ENCODE measurements at places on chromosomes 16 and 17. TPM values are rescaled to one million over a fixed set of nuclear protein-coding genes. Genes with fewer than 3 reads are reported as not detected.
A peak's percentile ranks its signal among the peaks of the same experiment; 100 is the strongest.

The PRCD gene
- total RNA-seq, result 0.38 TPM

DNA sequence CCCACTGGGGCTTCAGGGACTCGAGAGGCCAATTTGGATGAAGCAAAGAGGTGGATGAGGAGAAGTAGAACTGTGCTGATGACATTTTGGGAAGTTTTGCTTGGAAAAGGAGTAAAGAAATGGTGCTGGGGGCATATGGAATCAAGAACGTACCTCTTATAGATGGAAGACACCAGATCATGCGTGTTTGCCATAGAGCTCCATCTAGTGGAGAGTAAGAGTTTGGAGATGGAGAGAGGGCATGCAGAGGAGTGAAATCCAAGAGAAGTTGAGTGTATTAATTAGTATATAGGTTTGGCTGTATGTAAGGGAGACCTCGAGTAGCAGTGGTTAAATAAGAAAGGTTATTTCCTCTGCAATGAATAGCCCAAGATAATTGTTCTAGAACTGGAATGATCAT lies 56.0 kb downstream of the SHISA6 start:
- DNase-seq, result no peak

The KCTD19 gene
- 0.31 TPM for total RNA-seq

GRCh38 chr16:60404401-60404800 lies 1631.8 kb downstream of the CDH8 start:
- DNase-seq, result no peak

GRCh38 chr17:80191192-80191591 lies 21.4 kb downstream of the CARD14 start:
- DNase-seq, result peak; percentile 75

The PRKCA gene
- 24.5 TPM for total RNA-seq

DNA sequence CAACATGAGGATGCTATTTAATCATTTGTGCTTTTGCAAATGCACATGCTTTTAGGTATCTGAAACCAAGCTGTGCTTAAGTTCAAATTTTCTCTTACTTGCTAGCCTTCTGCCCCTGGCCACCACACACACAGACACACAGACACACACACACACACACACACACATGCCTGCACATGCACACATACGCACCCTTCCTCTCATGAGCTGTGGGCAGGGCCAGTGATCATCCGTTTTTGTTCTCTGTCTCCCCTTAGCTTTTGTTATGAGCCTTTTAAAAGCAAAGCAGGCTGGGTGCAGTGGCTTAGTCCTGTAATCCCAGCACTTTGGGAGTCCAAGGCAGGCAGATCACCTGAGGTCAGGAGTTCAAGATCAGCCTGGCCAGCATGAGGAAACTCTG lies 34.2 kb downstream of the CD300LF start:
- DNase-seq, result no peak

The RUNDC3A gene
- total RNA-seq, result 4.0 TPM

DNA sequence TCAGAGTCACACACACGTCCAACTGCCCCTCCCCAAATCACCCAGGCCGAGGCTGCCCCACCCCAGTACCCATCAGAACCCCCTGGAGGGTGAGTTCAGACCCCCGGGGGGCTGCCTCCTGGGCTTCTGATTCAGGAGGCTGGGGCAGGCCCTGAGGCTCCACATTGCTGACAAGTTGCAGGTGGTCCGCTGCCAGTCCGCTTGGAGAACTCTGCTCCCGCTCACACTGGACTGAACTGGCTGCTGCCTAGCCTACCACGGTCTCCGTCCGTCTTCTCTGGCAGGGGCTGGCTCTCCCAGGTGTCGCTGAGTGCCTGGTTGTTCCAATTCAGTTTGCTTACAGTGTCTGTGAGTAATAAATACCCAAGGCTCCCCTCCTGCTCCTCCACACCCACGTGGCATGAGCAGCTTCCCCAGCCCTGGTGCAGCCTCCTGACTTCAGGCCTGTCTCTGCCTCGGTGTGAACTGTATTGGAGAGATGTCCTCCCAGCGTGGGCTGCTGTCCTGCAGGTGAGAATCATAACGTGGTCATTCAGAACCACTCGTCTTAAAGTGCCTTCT lies 163.4 kb downstream of the LAT start:
- no peak for DNase-seq

DNA sequence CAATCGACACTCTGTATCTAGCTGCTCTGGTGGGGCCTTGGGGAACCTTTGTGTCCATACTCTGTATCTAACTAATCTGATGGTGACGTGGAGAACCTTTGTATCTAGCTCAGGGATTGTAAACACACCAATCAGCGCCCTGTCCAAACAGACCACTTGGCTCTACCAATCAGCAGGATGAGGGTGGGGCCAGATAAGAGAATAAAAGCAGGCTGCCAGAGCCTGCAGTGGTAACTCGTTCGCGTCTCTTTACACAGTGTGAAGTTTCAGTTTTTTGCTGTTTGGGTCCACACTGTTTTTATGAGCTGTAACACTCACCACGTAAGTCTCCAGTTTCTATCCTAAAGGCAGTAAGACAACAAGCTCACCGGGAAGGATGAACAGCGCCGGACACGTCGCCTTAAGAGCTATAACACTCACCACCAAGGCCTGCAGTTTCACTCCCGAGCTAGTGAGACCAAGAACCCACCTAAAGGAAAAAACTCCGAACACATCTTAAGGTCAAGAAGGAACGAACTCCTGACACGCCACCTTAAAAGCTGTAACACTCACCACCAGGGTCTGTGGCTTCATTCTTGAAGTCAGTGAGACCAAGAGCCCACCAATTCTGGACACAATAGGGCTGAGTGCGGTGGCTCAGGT lies 64.6 kb downstream of the KPNA2 start:
- DNase-seq, result no peak

The UQCRC2 gene
- 122 TPM for total RNA-seq

GRCh38 chr16:66746048-66746447 lies 5.4 kb downstream of the DYNC1LI2 start:
- no peak for DNase-seq

DNA sequence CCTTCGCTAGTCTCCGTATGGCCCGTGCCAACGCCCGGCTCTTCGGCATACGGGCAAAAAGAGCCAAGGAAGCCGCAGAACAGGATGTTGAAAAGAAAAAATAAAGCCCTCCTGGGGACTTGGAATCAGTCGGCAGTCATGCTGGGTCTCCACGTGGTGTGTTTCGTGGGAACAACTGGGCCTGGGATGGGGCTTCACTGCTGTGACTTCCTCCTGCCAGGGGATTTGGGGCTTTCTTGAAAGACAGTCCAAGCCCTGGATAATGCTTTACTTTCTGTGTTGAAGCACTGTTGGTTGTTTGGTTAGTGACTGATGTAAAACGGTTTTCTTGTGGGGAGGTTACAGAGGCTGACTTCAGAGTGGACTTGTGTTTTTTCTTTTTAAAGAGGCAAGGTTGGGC lies 2.5 kb downstream of the RPL13 start:
- no peak for DNase-seq
